ENCODE measurements at places on chromosomes 5 and 9. TPM values are rescaled to one million over a fixed set of nuclear protein-coding genes. Genes with fewer than 3 reads are reported as not detected.

The FBP1 gene
- not detected for total RNA-seq

The NR5A1 gene
- total RNA-seq = 0.09 TPM

The POU5F2 gene
- not detected for total RNA-seq

The HEMGN gene
- total RNA-seq = not detected

The EDIL3 gene
- total RNA-seq = 0.14 TPM

The ZNF189 gene
- total RNA-seq = 6.8 TPM

The TIFAB gene
- total RNA-seq = not detected

The SPINK4 gene
- not detected for total RNA-seq

The NMUR2 gene
- 0.10 TPM for total RNA-seq

The TAF9 gene
- 120 TPM for total RNA-seq

The IFNA7 gene
- total RNA-seq = not detected

The JAKMIP2 gene
- total RNA-seq = not detected

The SKIC3 gene
- 24.5 TPM for total RNA-seq

The GABRA6 gene
- total RNA-seq = not detected

The ICE1 gene
- 17.7 TPM for total RNA-seq

The ASS1 gene
- total RNA-seq = 19.3 TPM

The WWC1 gene
- total RNA-seq = 86.6 TPM

The SPINK13 gene
- not detected for total RNA-seq

The TMEM252 gene
- total RNA-seq = not detected

The TRIP13 gene
- total RNA-seq = 70.6 TPM

The ECSCR gene
- total RNA-seq = not detected

The STING1 gene
- total RNA-seq = 0.66 TPM

The APC gene
- 9.1 TPM for total RNA-seq

The DNAH5 gene
- 2.2 TPM for total RNA-seq

The ZFP37 gene
- total RNA-seq = 2.5 TPM

The C9orf153 gene
- total RNA-seq = 0.21 TPM

The CXCL14 gene
- total RNA-seq = 0.37 TPM

The ZNF300 gene
- 2.2 TPM for total RNA-seq

The BTNL8 gene
- total RNA-seq = not detected

The TAF11L5 gene
- not detected for total RNA-seq

The SLC6A7 gene
- not detected for total RNA-seq

The ZNF879 gene
- total RNA-seq = 0.74 TPM

The PDE8B gene
- total RNA-seq = 1.7 TPM

The DTWD2 gene
- total RNA-seq = 1.2 TPM

The TDRD7 gene
- 12.6 TPM for total RNA-seq

The NUTM2F gene
- total RNA-seq = not detected

The GEMIN5 gene
- total RNA-seq = 23.0 TPM

The ZBED3 gene
- 4.7 TPM for total RNA-seq

The SHOC1 gene
- not detected for total RNA-seq

The SLCO6A1 gene
- not detected for total RNA-seq

The FCN2 gene
- total RNA-seq = not detected

The TLX3 gene
- not detected for total RNA-seq

The KIF12 gene
- 2.0 TPM for total RNA-seq

The SLC30A5 gene
- total RNA-seq = 30.8 TPM

The PDE6A gene
- total RNA-seq = 0.24 TPM

The PPP6C gene
- 28.8 TPM for total RNA-seq

The ADAMTS16 gene
- total RNA-seq = 1.9 TPM

All from A549 treated with Hydrocortisone at 1 μM for 4 hours (cell line).